Hypothalamus (tissue), 51 donors: ENCODE measurements at places on chromosomes 13 and 19.
A peak's percentile ranks its signal among the peaks of the same experiment; 100 is the strongest.

- DNase-seq, result no peak
Measured at GRCh38 chr19:52351512-52351911, 15.5 kb downstream of the ZNF610 start.

GRCh38 chr13:58254943-58255342 is 623.4 kb downstream of the PCDH17 start:
- DNase-seq, result no peak

GRCh38 chr13:98890186-98890585 is 87.7 kb downstream of the DOCK9 start:
- peak; percentile 33 for DNase-seq

DNA sequence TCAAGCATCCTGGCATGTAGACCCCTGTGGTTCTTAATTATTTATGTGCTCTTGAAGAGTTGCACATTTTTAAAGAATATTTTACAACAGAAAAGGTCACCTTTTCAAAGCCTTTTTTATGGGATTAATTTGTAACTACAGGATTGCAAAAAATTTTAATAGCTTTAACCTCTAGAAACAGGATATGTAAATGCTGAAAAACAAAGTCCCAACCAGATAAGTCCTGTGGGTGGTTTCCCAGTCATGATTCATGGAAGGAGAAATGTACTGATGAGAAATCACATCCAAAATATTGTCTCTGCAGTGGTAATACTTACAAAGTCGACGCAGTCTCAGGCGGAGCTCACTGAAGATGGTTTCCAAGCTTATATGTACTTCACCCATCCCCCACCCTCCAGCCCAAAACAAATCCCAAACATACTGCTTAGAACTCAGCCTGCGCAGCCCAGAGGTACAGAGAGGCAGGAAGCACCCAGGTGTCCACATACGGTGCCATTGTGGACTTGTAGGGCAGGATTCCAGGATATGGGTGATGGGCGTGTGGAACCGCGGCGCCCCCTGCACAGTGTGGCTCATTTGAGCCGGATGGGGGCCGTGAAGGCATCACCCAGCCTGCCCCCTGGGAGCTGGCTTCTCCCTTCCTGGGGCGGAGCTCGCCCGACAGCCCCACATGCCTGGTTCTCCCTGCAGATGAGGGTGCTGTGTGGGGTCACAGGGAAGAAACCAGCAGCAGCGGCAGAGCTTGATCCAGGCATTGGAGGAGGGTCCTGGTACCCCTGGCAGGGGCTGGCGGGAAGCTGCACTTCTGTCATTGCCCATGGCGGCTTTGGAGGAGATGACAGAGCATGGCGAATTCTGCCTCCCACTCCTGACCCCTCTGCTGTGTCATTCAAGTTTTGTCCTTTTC is 101.2 kb downstream of the ATP11A start:
- DNase-seq, result no peak

DNA sequence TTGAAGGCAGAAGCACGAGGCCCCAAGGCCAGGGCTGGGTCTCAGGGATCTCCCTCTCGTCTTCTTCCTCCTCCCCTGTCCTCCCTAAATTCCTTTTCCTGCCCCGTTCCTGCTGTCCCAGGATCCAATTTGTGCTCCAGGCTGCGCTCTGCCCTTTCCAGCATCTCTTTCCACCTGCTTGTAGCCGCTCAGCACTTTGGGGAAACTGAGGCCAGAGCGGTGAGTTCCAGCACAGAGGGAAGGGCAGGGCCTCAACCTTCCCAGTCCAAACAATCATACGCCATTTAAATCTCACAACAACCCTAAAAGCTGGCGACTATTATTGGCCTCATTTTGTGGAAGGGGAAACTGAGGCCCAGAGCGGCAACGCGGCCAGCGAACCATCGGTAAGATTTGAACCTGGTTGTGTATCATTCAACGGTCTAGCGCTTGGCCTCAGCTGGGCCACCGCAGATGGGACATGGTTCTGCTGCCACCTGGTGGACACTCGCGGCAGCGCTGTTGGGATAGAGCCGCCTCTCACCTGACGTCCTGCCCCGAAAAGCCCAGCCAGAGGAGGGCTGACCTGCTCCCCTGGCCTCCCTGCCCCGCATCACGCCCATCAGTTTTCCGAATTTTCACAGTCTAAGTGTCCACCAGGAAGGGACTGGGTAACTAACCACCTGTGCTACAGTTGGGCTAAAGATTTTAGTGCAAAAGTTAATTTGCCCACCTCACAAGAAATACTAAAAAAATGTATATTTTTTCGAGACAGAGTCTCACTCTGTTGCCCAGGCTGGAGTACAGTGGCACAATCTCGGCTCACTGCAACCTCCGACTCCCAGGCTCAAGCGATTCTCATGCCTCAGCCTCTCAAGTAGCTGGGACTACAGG is 4.2 kb upstream of the RPL18A start:
- DNase-seq, result peak; percentile 81

- DNase-seq, result no peak
Measured at GRCh38 chr13:68173111-68173510, 943.0 kb upstream of the PCDH9 start.

DNA sequence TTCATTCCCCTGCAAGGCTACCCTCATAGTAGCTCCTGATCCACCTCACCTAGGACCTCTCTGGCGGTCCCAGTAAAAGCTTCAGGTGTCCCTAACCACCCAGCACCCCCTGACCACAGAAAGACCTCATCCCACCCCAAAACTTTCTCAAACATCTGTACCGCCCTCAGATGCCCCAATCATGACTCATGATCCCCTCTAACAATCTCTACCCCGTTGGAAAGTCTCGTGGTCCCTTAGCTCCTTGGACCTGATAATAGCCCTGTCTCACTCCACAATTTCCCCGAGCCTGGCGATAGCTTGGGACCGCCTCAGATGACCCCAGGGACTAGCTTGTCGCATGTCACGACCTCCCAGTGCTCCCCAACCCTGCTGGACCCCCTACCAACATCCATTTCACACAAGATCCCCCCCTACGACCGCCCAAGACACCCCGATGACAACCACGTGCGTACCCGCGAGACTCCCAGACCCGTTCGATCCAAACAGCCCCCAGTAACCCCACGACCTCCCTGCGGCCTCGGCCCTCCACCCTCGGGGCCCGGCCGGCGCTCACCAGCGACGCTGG is 450 bp downstream of the NDUFA11 start:
- no peak for DNase-seq

- DNase-seq, result no peak
Measured at GRCh38 chr13:71316792-71317363, 550.1 kb downstream of the DACH1 start.

- peak; percentile 75 for DNase-seq
Measured at GRCh38 chr19:33430674-33431277, 57.3 kb downstream of the CEBPG start.

DNA sequence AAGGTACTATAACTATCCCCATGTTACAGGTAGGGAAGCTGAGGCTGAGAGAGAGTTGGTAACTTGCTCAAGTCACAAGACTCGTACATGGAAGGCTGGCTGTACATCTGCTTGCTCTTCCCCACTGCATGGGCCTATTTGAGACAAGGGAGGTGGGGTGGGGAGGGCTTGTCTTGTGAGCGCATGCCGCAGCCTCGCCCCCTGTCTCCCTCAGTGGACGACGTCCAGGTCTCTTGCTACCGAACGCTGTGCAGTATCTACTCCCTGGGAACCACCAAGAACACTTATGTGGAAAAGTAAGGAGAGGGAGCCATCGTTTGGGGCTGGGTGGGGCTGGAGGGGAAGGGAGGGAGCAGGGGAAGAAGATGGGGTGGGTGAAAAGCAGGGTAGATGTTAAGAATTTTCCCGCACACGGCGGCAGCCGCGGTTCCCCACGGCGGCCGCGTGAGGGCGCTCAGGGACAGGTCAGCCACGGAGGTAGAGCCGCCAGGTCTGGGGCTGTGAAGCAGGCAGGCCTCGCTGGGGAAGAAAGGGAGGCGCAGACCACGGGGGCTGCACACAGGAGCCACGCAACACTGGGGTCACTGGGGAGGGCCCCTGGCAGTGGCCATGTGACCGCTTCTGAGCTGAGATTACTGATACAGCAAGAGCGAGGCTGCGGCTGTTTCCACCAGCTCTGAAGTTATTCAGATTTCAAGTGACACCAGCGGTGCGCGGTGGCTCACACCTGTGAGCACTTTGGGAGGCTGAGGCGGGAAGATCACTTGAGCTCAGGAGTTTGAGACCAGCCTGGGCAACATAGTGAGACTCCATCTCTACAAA is 81.5 kb downstream of the RYR1 start:
- peak; percentile 51 for DNase-seq

DNA sequence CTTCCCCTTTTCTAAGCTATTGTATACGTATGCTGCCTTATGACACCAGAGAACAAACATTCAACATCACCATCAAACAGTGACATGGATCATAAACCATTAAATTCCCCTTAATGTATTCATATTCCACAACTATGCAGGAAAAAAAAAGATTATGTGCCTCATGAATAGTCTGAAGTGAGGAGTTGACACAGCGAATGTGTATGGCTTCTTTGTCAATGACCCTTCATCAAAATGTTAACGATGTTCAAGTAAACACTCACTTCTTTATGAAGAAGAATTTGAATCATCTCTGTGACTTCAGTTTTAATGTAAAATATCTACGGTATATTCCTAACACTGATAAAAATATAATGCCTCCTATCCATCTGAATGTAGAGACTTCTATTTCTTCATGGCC is 44.6 kb downstream of the SMAD9 start:
- no peak for DNase-seq

GRCh38 chr19:33503433-33504057 is 18.0 kb downstream of the PEPD start:
- no peak for DNase-seq
